ENCODE measurements at places on chromosomes 2 and 18. TPM values are rescaled to one million over a fixed set of nuclear protein-coding genes. Genes with fewer than 3 reads are reported as not detected.

DNA sequence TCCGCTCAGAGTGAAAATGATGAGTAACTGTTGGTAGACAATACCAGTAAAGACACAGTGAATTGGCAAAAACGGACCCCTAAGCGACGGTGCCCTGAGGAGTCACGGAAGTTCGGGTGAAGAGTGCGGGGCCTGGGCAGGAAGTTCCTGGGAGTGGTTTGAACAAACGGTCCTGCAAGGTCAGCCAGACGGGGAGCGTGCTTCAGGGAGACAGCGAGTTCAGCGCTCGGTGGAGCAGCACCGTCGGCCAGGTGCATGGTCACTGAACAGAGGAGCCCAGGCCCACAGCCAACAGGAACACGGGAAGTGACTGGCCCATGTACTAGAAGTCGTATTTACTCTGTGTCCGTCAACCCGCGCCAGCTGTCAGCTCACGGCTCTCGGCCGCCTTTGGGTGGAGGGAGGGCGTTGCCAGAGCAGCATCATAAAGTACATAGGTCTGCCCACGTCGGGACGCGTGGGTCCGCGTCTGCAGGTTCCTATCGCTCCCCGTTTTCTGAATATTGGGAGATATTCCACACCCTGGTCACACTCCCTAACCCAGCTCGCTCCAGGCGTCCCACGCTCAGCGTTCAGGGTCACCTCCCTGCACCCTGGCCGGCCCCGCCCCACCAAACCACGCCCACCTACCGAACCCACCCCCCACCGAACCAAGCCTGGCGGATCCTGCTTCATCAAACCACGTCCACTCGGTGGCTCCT, 75.6 kb upstream of the UXS1 start:
- peak overlapping the region; percentile 48 for H3K4me3 ChIP-seq
- no peaks in the 10 kb centered on the region for H3K36me3 ChIP-seq
- H3K27me3 ChIP-seq: no peaks in the 10 kb centered on the region
- peaks cover 14% of the 10 kb centered on the region for H3K4me1 ChIP-seq
- H3K27ac ChIP-seq: no peak overlapping the region

DNA sequence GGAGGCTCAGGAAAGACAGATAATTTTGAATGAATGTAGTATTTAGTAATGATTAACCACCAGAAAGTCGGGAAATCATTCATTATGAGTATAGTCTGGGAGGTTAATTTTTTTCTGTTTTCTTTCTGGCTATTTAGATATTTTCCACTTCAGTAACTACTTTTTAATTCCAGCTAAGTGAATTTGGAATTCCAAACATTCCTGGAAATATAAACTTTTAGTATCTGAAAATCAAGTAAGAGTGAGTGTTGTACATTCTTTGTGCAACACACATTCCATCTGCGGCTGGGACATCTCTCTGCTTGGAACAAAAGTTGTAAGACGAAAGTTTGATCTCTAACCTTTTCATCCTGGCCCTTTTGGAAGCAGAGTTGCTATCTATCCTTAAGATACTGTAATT, 275.7 kb upstream of the SPRED2 start:
- DNase-seq: no peak
- H3K27me3 ChIP-seq: peaks cover 4% of the 10 kb centered on the region
- no peak overlapping the region for H3K4me3 ChIP-seq
- no peaks in the 10 kb centered on the region for H3K36me3 ChIP-seq

GRCh38 chr2:122875091-122875865, 1119.8 kb downstream of the TSN start:
- no peaks in the 10 kb centered on the region for H3K36me3 ChIP-seq
- no peak overlapping the region for H3K27ac ChIP-seq
- H3K4me3 ChIP-seq: no peak overlapping the region
- DNase-seq: no peak
- H3K27me3 ChIP-seq: no peaks in the 10 kb centered on the region
- H3K4me1 ChIP-seq: no peaks in the 10 kb centered on the region

GRCh38 chr2:108536133-108536780, 2.0 kb downstream of the LIMS1 start:
- peak overlapping the region; percentile 74 for H3K4me3 ChIP-seq
- no peak for DNase-seq
- no peak overlapping the region for H3K27ac ChIP-seq
- H3K36me3 ChIP-seq: no peaks in the 10 kb centered on the region

- no peak overlapping the region for H3K4me3 ChIP-seq
- peak overlapping the region; percentile 66 for H3K27ac ChIP-seq
- DNase-seq: no peak
- H3K27me3 ChIP-seq: no peaks in the 10 kb centered on the region
Measured at GRCh38 chr2:64516651-64517510, 7.2 kb upstream of the AFTPH start.

- H3K4me1 ChIP-seq: peaks cover 13% of the 10 kb centered on the region
- H3K27me3 ChIP-seq: no peaks in the 10 kb centered on the region
- no peaks in the 10 kb centered on the region for H3K36me3 ChIP-seq
- no peak overlapping the region for H3K4me3 ChIP-seq
Measured at GRCh38 chr2:207044379-207045362, 105.4 kb downstream of the CPO start.

- H3K4me1 ChIP-seq: peaks cover 86% of the 10 kb centered on the region
- no peaks in the 10 kb centered on the region for H3K36me3 ChIP-seq
- H3K27ac ChIP-seq: peak overlapping the region; percentile 45
- no peaks in the 10 kb centered on the region for H3K27me3 ChIP-seq
Measured at GRCh38 chr2:43460611-43461365, 135.1 kb downstream of the THADA start.

DNA sequence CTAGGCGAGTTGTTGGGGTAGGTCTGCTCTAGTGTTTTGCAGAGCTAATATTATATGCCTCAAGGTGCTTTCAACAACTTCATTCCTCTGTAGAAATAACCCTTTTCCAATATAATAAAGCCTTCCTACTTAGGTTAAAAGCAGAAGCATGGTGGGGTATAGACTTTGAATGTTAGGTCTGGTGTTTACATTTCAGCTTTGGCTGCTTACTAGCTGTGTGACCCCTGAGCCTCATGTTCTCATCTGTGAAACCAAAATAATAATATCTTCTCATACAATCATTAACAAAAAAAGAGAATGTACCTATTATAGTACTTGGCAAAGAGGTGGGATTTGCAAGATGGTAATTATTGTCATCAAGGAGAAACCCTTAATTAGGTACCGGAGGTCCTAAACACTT, 386.6 kb downstream of the NBAS start:
- H3K4me1 ChIP-seq: peaks cover 10% of the 10 kb centered on the region
- no peak for DNase-seq
- H3K27me3 ChIP-seq: no peaks in the 10 kb centered on the region
- H3K27ac ChIP-seq: no peak overlapping the region
- peaks cover 16% of the 10 kb centered on the region for H3K36me3 ChIP-seq

DNA sequence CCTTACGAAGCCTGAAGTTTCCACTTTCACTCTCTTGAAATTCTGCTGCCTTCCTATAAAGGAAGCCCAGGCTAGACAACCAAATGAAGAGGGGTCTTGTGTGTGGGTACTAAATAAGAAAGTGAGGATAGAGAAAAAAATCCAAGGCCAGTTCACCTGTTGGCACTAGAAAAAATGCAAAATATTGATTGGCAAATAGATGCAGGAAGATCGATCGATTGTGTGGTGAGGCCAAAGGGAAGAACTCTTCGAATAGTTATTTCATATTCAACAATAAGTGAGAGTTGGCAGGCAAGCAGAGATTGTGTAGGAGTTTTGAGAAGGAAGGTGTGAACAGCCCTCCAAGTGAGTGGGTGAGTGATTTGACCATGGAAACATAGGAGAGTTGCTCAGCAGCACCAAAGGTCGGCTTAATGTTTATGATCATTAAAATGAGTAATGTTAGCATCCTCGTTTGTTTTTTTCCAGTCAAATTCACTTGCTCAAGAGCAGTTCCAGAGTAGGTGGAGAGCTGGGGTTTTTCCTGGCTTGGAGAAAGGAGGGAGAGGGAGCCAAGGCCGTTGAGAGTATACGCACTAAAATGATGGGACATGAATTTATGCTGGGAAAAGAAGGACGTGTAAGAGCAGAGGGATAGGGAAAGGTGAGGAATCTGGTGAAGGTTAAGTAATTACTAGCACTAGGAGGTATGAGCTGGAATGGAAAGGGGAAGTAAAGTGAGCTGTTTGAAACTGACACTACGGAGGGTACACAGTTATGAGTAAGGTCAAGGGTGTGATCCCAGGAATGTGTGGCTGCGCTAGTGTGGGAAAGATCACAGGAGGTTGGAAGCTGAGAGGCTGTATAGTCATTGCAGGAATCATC, 1.1 kb upstream of the NAPG start:
- H3K4me3 ChIP-seq: peak overlapping the region; percentile 98
- no peaks in the 10 kb centered on the region for H3K27me3 ChIP-seq
- no peak for DNase-seq
- H3K36me3 ChIP-seq: no peaks in the 10 kb centered on the region

GPN1 gene
- total RNA-seq: 21.0 TPM

RPRM gene
- total RNA-seq: not detected

STPG4 gene
- not detected for total RNA-seq

RAD51AP2 gene
- 0.11 TPM for total RNA-seq

POTEC gene
- not detected for total RNA-seq

PCARE gene
- 0.21 TPM for total RNA-seq

APOB gene
- 1.3 TPM for total RNA-seq

LRRC30 gene
- not detected for total RNA-seq

CD302 gene
- 32.3 TPM for total RNA-seq

ASTL gene
- total RNA-seq: not detected

Measured in suprapubic skin (tissue), 4 donors.